ENCODE measurements at places on chromosomes 12 and 14. TPM values are rescaled to one million over a fixed set of nuclear protein-coding genes. Genes with fewer than 3 reads are reported as not detected.

RNASE8 gene
- total RNA-seq: not detected

GRCh38 chr12:131982041-131982440 lies 32.3 kb downstream of the EP400 start:
- peaks cover 71% of the 10 kb centered on the region for H3K36me3 ChIP-seq
- no peak for DNase-seq
- no peaks in the 10 kb centered on the region for H3K27me3 ChIP-seq
- no peak overlapping the region for H3K4me3 ChIP-seq
- H3K27ac ChIP-seq: no peak overlapping the region

GRCh38 chr12:130948136-130948535 lies 5.6 kb upstream of the ADGRD1 start:
- no peaks in the 10 kb centered on the region for H3K4me1 ChIP-seq
- H3K36me3 ChIP-seq: no peaks in the 10 kb centered on the region
- DNase-seq: no peak
- H3K27ac ChIP-seq: no peak overlapping the region

DNA sequence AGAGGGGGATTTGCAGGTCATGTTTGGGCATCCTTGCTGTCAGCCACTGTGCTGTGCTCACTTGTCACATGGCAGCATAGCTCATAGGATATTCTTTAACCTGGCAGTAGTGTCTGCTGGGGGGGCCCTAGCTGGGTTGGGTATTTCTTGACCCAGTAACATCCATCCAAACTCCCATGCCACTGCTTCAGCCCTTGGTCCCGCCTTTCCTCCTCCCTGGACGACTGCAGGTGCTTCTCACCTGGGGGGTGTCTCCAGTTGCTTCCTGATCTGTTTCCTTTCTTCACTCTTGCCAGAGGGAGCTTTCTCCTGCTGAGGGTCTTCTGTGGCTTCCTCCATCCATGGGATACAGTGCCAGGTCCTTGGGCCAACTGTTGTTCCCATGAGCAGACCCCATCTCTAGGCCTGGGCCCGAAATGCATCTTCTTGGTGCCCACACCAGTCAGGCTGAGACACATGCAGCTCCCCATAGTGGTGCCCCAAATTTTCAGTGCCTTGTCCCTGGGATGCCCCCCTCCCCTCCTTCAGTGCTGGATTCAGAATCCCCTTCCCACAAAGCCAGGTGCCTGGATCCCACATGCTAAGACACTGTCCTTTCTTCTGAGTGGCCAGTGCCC lies 20.5 kb downstream of the C14orf132 start:
- peaks cover 9% of the 10 kb centered on the region for H3K27me3 ChIP-seq
- no peak for DNase-seq

DNA sequence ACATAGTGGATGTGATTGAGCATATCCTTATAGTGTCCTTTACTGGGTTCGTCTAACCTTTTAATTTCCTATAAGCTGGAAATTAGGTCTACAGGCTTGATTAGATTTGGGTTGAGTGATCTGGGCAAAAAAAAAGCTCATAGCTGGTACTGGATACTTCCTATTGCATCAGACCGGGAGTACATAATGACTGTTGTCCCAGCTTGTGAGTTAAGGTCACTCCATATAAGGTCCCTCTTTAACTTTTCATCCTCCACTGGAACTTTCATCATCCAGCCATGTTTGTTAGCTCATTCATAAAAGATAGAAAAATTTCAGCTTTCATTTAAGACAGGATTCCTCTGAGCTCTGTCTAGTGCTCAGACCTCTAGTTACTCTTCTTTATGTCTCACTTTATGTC lies 80.8 kb downstream of the C14orf132 start:
- no peaks in the 10 kb centered on the region for H3K27me3 ChIP-seq
- H3K4me3 ChIP-seq: no peak overlapping the region
- DNase-seq: no peak
- H3K4me1 ChIP-seq: peaks cover 14% of the 10 kb centered on the region
- no peak overlapping the region for H3K27ac ChIP-seq
- H3K36me3 ChIP-seq: no peaks in the 10 kb centered on the region

DPPA3 gene
- total RNA-seq: not detected

DIABLO gene
- total RNA-seq: 91.3 TPM

ASIC1 gene
- 2.8 TPM for total RNA-seq

DNA sequence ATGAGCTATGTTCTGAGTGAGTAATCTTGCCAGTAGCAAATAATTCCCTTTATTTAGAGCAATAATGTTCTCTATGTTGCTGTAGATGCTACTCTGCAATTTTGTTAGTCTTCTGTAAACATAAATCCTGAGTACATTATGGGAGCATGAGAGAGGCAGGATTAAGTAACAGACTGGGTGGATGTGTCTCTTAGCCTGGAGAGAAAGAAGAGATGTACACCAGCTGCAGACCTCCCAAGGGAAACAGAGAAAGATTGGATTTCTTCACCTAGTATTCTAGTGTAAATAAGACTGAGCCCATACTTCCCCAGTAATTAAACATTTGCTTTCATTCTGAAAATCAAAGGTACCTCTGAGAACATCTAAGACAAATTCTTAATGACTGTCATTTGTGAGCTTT lies 564.0 kb downstream of the TRHDE start:
- no peaks in the 10 kb centered on the region for H3K27me3 ChIP-seq
- no peaks in the 10 kb centered on the region for H3K4me1 ChIP-seq
- H3K27ac ChIP-seq: no peak overlapping the region
- no peak overlapping the region for H3K4me3 ChIP-seq
- no peak for DNase-seq

- DNase-seq: no peak
- no peaks in the 10 kb centered on the region for H3K36me3 ChIP-seq
- no peaks in the 10 kb centered on the region for H3K27me3 ChIP-seq
- H3K4me3 ChIP-seq: no peak overlapping the region
- no peak overlapping the region for H3K27ac ChIP-seq
Observed at GRCh38 chr12:3148366-3149000, 71.3 kb downstream of the TSPAN9 start.

PLEKHG7 gene
- not detected for total RNA-seq
